ENCODE measurements at places on chromosomes 13 and 19.

DNA sequence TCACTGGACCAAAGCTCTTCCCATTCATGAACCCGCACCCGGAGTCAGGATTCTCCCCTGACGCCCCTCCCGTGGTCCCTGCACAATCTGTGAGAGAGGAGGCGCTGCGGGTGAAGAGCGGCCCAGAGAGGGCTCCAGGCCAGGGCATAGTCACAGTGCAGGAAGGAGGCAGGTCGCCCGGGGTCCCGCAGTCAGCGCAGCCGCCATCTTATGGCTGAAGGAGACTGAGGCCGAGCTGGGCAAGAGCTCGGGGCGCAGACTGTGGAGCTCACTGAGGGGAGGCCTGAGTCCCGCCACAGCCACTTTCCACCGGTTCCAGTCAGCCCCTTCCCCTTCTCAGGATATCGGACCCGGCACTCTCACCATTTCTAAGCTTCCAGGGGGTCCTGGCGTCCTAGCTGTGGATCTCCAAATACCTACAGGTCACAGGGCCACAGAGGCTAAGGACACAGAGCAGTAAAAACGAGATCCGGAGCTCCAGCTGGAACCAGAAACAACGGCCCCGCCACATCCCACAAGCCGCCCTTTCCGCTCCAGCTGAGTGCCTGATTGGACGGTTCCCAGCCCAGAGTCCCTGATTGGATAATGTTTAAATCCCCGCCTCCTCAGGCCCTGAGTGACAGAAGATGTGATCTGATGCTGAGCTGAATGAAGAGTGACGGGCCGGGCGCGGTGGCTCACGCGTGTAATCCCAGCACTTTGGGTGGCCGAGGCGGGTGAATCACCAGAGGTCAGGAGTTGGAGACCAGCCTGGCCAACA, at the start of gene ZNF99:
TSS of gene ZNF99 (minus strand) at position 501 of the 760 bp plus-strand sequence. CDS start at position 366, 135 bp downstream.
- no peak for DNase-seq

DNA sequence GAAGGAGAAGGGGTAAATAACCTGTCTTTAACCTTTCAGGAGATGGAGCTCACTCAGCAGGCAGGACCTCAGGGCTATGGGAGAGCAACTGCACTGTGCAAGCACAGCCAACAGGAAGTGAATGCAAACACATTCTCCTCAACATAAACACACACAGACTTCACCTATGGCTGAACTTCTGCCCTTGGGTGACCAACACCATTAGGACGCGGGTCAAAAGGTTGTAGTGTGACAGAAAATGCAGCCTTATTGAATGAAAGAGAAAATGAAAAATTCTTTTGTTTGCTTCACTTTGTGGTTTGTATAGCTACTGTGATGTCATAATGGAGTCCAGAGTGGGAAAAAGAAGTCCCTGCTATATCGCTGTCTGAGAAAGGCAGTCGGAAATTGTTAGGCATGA, 323.0 kb downstream of the NDFIP2 start:
- DNase-seq: no peak

GRCh38 chr19:3319643-3320353, 46.6 kb upstream of the NFIC start:
- no peak for DNase-seq

DNA sequence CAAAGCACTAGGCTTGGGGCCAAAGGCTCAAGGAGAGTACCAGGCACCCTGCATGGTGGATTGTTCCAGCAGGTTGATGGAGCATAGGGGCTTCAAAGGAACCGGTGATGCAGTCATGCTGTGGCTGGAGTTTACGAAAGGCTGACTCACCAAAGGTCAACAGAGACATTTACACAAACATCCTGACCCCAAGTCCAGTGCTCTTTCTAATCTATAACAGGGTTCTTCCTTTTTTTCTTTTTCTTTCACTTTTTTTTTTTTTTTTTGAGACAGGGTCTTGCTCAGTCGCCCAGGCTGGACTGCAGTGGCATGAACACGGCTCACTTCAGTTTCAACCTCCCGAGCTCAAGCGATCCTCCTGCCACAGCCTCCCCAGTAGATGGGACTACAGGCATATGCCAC, 35.6 kb upstream of the TPTE2 start:
- DNase-seq: no peak

GRCh38 chr13:21932578-21932977, 261.7 kb downstream of the FGF9 start:
- no peak for DNase-seq

- DNase-seq: no peak
Measured at GRCh38 chr13:56501750-56502149, 639.0 kb upstream of the PRR20A start.

DNA sequence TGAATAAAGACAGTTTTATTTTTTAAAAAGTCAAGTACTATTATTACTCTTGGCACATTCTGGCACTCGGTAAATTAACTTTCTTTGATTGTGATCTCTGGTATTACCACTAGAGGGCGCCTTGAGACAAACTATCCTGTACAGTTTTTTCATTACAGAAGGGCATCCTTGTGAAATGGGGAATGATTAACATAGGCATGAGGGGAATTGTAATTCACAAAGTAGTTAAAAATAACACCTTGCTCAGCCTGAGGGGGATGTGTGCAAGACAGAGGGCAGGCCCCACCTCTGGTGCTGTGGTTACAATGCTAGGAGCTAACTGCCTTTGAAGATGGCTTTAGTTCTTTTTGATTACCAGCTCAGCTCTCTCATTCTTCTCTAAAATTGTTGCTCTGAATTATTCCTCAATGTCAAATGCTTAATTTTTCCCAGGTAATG, 24.2 kb upstream of the C1QTNF9B start:
- no peak for DNase-seq

DNA sequence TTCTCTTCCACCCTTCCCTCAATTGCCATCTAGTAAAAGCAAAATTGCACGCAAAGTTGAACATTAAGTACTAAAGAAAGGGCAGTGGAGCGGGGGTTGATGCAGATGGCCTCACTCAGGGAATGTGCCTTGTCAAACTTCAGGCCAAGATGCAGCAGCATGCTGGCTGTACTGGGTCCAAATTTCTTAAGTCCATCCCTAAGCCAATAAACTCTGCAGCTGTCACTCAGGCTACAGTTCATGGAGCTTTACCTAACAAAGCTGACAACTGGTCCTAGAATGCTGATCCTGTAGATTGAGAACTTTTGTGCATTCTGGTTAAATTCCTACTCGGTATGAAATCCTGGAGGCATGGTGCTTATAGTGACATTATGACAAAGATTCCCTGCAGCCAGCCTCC, 88.4 kb downstream of the FOXO1 start:
- DNase-seq: no peak

- no peak for DNase-seq
Measured at GRCh38 chr13:91986761-91987483, 588.5 kb downstream of the GPC5 start.

DNA sequence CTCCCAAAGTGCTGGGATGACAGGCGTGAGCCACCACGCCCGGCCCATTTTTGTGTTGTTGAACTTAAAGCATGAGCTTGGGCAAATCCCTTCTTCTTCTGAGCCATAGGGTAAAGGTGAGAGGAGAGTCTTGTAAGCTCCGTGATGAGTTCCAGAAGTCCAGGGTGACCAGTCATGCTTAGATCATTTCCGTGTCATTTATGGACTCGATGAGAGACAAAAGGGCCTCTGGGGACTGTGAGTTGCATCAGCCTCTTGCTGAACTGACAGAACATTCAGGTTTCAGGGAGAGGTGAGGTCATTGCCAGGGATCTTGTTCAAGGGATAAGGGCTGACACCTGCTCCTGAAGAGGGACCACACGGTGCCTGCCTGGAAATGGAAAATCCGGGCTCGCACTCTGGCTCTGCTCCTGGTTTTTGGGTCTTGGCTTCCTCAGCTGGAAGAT, 53.6 kb downstream of the GADD45B start:
- DNase-seq: no peak

GRCh38 chr19:1904860-1905109, 414 bp upstream of the ADAT3 start:
- no peak for DNase-seq

- DNase-seq: no peak
Measured at GRCh38 chr13:100100115-100100879, 11.4 kb downstream of the PCCA start.

GRCh38 chr13:79352107-79352506, 53.9 kb downstream of the RBM26 start:
- no peak for DNase-seq

- DNase-seq: peak; percentile 13
Measured at GRCh38 chr19:52689843-52690368, 44.9 kb downstream of the ZNF611 start.

- DNase-seq: no peak
Measured at GRCh38 chr13:36288794-36289391, 8.7 kb downstream of the CCDC169 start.

GRCh38 chr13:96091164-96092117, 1.5 kb downstream of the HS6ST3 start:
- DNase-seq: no peak

DNA sequence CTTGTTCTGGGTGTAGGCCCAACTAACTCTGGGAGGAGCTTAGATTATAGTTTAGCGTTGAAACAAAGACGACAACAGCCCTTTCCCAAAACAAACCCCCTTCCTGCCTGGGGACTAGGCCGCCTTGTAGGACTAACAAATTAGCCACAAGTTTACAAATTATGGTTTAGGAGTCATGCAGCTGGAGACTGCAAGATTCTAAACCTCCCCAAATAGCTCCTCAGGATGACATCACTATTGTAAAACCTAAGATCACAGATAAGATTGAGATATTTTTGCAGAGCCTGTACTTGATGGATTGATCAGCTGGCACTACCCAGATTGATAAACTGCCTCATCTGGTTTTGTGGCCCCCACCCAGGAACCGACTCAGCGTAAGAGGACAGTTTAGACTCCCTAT, 2.3 kb upstream of the SLC25A15 start:
- peak; percentile 46 for DNase-seq

DNA sequence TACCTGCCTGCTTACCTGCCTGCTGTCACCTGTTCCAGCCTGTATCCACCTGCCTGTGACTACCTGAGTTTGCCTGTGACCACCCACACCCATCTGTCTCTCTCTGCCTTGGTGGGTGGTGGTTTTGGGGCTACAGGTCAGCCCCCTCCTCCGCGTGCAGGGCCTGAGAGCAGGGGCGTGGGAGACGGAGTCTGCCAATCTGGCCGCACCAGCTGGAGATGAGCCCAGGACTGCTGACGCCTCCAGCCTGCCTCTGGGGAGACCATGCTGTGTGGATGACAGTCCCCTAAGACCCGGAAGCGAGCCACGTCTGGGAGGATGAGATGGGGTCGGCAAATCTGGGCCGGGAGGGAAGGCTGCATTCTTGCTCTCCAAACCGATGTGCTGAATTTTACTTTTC, 15.9 kb upstream of the KCTD15 start:
- DNase-seq: no peak

DNA sequence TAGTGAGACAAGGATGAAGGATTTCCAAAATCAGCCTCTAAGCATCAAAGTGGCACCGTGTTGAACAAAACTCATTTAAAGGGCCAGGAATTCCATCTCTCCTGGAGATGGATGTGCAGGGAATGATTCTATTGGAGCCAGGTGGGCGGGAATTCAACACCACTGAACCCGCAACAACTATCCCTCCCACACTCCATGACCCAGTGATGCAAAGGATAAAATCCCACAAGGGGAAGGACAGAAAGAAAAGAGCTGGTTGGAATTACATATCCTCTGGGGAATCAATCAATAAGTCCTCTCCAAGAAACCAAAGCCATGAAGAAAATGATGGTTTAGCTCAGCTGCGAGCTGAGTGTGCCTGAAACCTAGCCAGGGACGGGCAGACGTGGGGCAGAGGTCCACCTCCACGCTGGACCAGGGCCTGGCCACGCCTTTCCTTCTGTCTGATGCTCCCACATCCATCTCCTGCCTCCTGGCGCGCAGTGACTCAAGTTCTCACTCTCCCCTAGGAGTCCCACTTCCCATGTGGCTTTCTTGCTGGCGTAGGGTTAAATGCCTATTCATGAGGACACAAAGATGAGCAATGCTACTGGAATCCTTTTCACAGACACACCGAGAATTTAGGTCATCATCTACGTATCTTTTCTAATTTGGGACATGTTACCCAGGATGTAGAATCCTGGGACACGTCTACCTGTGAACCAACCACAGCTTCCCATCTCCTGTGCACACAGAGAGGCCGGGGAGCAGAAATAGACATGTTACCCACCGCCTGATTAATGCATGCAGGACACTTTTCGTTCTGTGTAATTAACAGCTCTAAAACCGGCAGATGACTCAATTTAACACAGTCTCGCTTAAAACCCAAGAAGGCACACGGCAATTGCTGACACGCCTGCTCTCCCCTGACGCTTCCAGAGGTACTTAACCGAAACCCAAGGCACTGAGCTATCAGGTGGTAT, 48.6 kb downstream of the PEPD start:
- no peak for DNase-seq

- no peak for DNase-seq
Measured at GRCh38 chr19:7067716-7068115, 1.8 kb upstream of the ZNF557 start.

- no peak for DNase-seq
Measured at GRCh38 chr13:67557642-67558241, 327.6 kb upstream of the PCDH9 start.

DNA sequence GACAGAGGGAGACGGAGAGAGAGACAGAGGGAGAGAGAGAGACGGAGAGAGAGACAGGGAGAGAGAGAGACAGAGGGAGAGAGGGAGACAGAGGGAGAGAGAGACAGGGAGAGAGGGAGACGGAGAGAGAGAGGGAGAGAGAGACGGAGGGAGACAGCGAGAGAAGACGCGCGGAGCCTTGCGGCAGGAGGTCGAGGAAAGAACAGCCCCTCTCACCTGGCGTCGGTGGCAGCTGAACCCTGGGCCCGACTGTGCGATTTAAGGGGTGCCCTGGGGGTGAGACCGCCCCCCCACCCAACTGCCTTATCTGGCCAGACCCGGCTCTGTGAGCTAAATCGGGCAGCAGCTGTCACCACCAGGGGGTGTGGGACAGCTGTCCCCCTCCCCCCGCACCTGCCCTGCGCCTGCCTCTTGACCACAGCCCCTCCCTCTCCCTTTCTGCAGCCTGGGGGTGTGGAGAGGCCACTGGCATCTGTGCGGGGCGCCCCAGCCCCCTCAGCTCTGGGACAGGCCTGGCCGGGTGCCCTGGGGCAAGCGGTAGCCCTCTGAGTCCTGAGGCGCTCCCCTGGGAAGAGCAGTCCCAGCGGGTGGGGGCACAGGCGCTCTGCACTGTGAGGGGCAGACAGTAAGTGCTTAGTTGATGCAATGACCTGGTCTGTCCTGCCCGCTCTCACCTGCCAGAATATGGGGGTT, 10.8 kb downstream of the JOSD2 start:
- DNase-seq: no peak

- DNase-seq: no peak
Measured at GRCh38 chr19:46859637-46860124, 1.1 kb upstream of the ARHGAP35 start.

DNA sequence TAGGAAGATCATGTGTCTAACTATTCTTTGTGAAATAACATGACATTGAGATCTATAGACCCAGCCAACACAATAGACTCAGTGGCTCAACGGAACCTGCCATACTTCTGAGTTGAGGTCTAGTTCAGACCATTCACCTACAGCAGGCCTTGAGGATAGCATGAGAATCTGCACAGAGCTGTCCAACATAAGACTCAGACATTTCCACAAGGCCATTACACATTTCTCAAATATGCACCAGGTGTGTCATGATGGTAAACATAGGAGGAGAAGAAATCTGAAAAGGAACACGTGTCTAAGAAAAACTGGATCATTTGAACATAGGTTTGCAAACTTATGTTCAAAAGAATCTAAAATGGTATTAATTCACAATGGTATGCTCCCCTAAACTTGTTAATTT, 421.4 kb downstream of the SLITRK6 start:
- no peak for DNase-seq
